ENCODE measurements at places on chromosomes 7 and 10.

DNA sequence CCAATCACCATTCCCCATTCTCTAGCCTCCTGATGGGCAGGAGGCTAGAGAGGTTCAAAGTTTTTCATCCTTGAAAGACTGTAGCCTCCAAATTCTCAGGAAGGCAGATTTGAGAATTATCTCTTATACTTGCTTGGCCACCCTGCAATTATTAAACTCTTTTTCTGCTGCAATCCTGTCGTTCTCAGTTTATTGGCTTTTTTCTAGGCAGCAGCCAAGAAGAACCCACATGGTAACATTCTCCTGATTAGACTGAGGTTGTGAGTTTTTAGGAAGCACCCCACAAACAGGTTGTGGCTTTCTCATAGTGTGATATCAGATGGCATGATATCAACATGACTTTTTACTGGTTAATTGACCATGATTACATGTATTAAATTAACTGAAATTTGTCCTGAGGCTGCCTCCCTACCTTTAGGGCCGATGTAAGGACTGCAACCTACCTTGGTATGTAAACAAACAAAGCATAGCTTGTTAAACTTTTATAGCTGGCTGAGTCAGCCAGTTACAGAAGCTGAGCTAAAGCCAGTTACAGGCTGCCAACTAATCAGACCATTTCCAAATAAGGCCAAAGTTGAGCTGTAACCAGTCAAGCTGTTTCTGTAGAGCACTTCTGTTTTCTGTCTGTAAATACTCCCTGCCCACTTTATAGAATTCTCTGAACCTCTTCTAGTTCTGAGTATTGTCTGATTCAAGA is 3.2 kb upstream of the ZNF248 start:
- no peak for DNase-seq

DNA sequence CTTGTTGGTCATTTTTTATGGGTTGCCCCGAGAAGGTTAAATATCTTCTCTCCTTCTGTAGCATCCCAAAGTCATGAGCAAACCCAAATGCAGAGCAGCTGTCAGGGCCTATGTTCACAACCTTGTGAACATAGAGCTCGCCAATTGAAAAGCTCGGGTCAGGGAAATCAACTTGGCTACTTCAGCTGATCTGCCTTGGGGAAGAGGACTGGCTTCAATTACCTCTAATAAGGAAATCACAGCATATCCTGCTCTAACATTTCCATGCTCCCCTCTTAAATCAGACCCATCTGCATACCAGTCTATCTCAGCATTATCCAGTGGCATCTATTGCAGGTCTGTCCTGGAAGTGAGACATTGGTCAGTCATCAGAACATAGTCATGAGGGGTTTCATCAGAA is 105.6 kb downstream of the ANKRD26 start:
- no peak for DNase-seq

DNA sequence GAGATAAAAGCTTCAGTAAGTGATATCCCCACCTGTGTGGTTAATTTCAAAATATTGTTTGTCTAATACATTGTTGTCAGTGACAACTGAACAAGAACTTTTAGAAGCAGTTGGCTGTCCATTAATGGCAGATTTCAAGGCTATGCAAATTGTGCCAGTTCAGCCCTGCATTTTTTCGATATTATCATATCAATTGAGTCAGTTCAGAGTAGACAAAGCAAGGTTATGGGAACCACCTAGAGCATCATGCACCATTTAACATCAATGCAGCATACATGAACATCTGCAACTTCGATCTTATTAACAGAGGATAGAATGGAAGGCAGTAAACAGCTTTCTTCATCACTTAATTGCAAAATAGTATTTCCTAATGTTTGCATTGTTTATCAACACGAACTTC is 180.7 kb upstream of the KAT6B start:
- DNase-seq = no peak

- no peak for DNase-seq
These were observed 103.4 kb upstream of the MDFIC start for GRCh38 chr7:114818501-114818900.

DNA sequence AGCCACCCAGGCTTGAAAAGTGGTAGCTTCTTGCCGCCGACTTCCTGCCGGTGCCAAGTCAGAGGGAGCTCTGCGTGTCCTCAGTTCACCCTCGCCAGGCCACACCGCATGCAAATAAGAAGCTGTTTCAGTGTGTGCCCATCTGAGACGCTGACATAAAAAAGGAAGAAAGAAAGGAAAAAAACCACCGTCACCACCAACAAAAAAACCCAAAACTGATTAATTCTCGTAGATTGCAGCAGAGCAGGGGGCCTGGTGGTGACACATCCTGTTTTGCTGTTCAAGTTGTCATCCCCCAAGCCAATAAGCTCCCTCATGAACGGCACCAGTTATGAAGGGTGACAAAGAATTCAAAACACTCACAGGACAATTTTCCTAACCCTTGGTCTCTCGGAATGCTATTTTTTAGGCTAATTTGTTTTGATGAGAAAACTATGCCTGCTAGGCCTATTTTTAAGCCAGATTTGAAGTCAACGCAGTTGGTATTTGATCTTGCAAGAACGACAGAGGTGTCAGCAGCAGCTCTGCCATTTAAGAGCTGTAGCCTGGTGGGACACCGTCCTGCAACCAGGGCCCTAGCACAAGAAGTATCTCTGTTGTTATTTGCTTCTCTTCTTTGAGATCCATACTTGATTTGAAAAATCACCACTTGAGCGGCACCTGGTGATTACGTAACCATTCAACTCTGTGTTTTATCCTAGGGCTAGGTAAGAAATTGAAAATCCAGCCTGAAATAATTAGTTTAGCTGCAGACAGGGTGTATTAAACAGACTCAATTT is 145.6 kb downstream of the PFKFB3 start:
- peak; percentile 54 for DNase-seq

DNA sequence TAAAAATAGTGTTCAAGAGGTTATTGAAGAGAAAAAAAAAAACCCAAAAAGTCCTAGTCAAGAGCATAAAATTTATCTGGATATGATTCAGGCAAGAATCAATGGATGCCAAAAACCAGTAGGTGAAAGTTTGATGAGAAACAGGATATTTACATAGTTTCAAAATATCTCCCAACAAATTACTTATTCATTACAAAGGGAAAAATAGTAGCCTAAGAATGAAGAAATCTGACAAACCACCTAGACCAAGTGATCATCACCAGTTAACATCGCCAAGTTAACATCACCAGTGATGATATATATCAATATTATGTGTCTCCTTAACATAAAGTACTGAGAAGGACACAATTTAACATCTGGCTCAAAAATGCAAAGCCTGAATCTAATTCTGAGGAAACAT is 85.2 kb downstream of the RNLS start:
- DNase-seq = no peak

- DNase-seq = no peak
These were observed 33.6 kb upstream of the HDAC9 start for GRCh38 chr7:18461785-18462467.

DNA sequence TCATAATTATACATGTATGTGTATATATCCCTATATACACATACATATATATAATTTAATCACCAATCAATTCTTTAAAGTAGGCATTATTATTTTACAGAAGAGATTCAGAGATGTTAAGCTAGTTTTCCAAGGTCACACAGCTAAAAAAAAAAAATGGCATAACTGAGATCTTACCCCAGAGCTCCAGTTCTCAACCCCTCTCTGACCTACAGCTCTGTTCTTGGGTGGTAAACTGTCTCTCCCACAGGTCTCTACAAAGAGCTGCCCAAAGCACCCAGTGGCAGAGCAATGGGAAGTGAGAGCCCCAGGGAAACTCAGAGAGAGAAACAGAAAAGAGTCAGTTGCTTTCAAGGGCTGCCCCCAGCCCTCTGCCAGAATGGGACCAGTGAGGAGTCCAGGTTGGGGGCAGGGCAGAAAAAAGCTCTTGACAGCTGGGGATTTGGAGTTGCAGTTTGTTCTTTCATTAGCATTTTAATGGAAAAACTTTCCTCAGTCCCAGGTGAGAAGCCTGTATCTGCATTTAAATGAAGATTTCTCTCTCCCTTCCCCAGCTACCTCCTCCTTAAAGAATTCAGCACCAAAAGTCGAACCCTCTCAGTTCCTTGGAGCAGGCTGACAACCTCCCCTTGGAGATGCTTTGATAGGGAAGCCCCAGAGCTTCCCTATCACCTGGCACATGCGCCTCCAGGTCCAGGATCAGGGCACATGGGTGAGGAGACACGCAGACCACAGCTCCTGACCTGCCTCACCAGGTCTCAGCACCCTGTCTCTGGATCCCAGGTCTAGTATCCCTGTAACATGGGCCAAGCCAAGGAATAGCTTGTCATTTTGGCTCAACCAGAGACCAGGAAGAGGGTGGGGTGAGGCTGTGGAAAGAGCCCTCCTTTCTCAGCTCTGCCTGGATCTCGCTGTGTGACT is 388.1 kb downstream of the PLXNA4 start:
- no peak for DNase-seq

GRCh38 chr7:129652914-129653313 is 41.4 kb downstream of the NRF1 start:
- DNase-seq = no peak

DNA sequence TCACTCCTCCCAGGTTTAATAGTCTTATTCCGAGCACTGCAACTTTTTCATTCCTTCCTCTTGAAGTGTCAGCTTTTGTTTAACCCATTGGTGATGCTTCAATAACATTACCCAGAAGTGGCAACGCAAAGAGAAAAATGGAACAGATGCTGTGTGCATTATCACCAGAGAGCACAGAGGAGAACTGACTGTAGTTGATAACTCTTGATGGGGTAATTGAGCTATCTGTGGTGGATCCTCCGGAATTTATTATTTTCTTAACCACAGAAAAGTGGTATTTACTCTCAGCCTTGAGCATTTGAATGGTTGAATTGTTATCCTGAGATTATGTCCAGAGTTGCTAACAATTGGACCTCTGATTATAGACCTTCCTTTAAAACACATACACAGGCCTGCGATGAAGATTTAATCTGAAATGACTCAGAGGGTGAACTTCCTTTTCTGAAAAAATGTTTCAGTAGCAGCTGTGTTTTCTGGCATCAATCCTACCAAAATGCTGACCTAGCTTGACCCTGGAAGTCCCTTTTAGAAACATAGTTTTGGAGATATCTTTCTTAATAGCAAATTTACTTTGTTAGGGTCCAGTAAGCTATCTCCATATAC is 1584.4 kb upstream of the LRRTM3 start:
- no peak for DNase-seq

GRCh38 chr7:23276376-23276775 is 22.8 kb upstream of the MALSU1 start:
- DNase-seq = peak; percentile 30

- DNase-seq = no peak
These were observed 999 bp upstream of the MRPS24 start for GRCh38 chr7:43870316-43870715.

GRCh38 chr7:155326385-155326784 is 28.7 kb downstream of the INSIG1 start:
- no peak for DNase-seq

- no peak for DNase-seq
These were observed 18.4 kb downstream of the VTI1A start for GRCh38 chr10:112465299-112465883.

DNA sequence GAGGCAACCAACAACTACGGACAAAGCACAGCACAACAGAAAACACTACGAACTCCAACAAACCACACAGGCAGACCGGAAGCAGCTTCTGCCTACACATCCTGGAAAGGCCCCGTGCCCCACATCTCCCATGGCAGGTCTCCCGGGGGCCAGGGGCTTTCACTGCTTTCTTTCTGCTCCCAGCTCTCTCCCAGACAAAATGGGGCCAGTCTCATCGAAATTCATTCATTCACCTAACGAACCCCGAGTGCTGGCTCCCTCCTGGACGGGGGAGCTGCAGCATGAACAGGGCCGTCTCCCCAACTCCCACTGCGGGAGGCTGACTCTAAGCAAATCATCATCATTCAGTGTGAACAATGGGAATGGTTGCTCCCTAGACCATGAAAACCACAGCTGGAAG is 47.6 kb upstream of the NANOS1 start:
- no peak for DNase-seq

DNA sequence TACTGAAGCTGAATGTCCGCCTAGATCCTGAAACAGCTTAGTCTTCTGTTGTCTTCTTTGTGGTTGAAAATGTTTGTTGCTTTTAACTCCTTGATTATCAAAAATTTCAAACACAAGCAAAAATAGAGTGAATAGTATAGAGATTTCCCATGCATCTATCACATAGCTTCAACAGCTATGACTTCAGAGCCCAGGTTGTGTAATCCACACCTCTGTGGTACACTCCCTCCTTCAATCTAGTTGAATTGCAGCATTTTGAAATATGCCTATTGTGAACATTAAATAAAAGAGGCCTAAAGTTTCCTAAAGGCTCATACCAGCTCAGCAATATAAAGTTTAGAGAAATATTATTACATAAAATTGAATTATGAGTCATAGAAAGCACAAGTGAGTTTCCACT is 204.7 kb upstream of the HDAC9 start:
- DNase-seq = no peak

GRCh38 chr7:45391618-45392451 is 182.3 kb upstream of the ADCY1 start:
- no peak for DNase-seq

GRCh38 chr7:107850643-107851042 is 40.3 kb upstream of the DLD start:
- DNase-seq = no peak

- DNase-seq = peak; percentile 69
These were observed 7.5 kb upstream of the LRRN3 start for GRCh38 chr7:111083413-111083812.

- DNase-seq = no peak
These were observed 100.2 kb downstream of the GNAT3 start for GRCh38 chr7:80411621-80412020.

DNA sequence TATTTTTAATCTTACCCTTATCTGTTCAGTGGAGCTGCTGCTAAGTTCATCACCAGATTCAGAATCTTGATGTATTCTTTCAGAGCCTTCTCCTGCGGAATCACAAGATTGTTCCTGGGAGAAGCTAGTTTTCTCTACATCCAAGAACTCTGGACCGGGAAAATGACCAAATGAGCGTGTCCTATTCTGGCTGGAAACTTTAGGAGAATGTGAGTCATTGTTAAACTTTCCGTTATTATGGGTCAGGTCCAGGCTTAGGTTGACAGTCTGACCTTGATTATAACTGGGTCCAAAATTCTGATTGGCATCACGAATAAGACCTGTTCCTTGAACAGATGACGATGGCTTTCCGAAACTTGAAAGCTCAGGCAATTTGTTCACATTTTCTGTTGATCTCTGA is 20.5 kb downstream of the ARHGAP12 start:
- no peak for DNase-seq

GRCh38 chr10:110076559-110077318 is 69.0 kb downstream of the ADD3 start:
- DNase-seq = peak; percentile 41

- no peak for DNase-seq
These were observed 117.1 kb upstream of the TCF7L2 start for GRCh38 chr10:112832959-112833358.

- DNase-seq = no peak
These were observed 12.7 kb downstream of the PTF1A start for GRCh38 chr10:23204773-23205172.
